ENCODE measurements at places on chromosomes 5 and 9. TPM values are rescaled to one million over a fixed set of nuclear protein-coding genes. Genes with fewer than 3 reads are reported as not detected.

Gene TMEFF1
- total RNA-seq: 19.1 TPM

Gene IFNE
- total RNA-seq: not detected

Gene DNAI1
- total RNA-seq: not detected

Gene CLIC3
- total RNA-seq: not detected

Gene PHF24
- total RNA-seq: 0.11 TPM

Gene BTNL3
- total RNA-seq: not detected

Gene SIGMAR1
- 165 TPM for total RNA-seq

GRCh38 chr5:21792748-21793147, 1060.4 kb downstream of the CDH12 start:
- H3K36me3 ChIP-seq: no peaks in the 10 kb centered on the region
- H3K27ac ChIP-seq: no peak overlapping the region
- no peaks in the 10 kb centered on the region for H3K27me3 ChIP-seq
- DNase-seq: no peak
- no peak overlapping the region for H3K4me3 ChIP-seq

DNA sequence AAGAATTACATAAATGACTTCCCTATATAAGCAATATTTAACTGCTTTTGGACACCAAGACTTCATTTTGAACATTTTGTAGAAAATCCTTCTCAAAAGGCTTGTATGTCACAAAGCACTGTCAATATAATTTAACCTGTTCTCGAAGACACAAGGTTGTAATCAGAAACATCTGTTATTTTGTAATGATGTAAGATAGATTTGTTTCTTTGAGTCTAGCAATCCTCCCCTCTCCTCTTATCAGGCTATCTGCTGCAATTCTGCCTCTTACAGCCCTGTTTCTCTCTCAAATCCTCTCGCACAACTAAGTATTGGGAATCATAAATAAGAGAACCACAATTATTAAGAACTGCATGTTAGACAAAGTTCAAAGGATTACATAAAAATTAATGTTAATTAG, 18.6 kb upstream of the TARS1 start:
- H3K27ac ChIP-seq: no peak overlapping the region
- H3K36me3 ChIP-seq: no peaks in the 10 kb centered on the region
- H3K27me3 ChIP-seq: peaks cover 21% of the 10 kb centered on the region
- H3K4me1 ChIP-seq: no peaks in the 10 kb centered on the region

- H3K27me3 ChIP-seq: no peaks in the 10 kb centered on the region
- H3K4me1 ChIP-seq: no peaks in the 10 kb centered on the region
- no peak overlapping the region for H3K4me3 ChIP-seq
- no peak for DNase-seq
- H3K27ac ChIP-seq: no peak overlapping the region
These were observed 142.0 kb downstream of the HSPA4 start for GRCh38 chr5:133193794-133194193.

GRCh38 chr5:141349917-141350619, at the start of gene PCDHGB1:
PCDHGB1 (plus strand) TSS chr5:141350099; CDS start chr5:141350261, 162 bp downstream.
- peak within 1 kb of the TSS; percentile 12 for H3K27ac ChIP-seq
- DNase-seq: peak; percentile 87
- peak within 1 kb of the TSS; percentile 24 for H3K4me3 ChIP-seq
- no peaks in the 10 kb centered on the region for H3K27me3 ChIP-seq
- H3K36me3 ChIP-seq: no peaks in the 10 kb centered on the region

DNA sequence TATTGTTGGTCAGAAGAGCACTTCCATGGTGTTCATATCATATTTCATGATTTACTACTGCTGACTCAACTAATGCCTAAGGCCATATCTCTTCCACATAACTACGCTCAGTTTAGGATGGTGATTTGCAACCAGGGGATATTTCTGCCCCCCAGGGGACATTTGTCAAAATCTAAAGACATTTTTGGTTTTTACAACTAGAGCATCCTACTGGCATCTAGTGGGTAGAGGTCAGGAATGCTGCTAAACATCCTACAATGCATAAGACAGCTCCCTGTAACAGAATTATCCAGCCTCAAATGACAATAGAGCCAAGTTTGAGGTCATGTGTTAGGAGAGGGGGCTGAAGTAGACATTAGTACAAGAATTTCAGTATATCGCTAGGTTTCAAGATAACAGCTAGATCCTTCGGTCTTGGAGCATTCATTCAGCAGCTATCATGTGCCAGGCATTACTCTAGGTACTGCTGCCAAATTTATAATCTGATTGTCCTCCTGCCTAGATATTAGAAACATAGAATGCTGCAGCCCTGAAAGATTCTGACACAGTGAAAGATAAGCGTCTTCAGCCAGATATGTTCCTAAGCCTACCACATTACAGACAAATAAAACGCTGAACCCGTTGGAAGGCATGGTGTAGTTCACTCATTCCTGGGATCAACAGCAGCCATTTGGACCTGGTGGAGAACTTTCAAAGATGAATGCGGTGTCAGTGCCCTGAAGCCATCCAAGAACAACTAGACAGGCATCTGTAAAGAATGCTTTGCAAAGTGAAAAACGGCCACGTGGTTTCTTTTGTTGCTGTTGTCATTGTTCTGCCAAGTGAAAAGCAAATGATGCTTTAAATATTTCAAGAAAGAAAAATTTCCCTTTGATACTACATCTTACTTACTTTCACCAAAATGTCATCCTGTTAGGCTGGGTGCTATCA, 55.5 kb upstream of the FST start:
- H3K36me3 ChIP-seq: no peaks in the 10 kb centered on the region
- DNase-seq: no peak
- H3K27ac ChIP-seq: no peak overlapping the region

- H3K4me1 ChIP-seq: peaks cover 10% of the 10 kb centered on the region
- no peak overlapping the region for H3K4me3 ChIP-seq
- H3K27me3 ChIP-seq: peaks cover 37% of the 10 kb centered on the region
- no peak overlapping the region for H3K27ac ChIP-seq
These were observed 119.4 kb upstream of the MVB12B start for GRCh38 chr9:126207256-126207655.

DNA sequence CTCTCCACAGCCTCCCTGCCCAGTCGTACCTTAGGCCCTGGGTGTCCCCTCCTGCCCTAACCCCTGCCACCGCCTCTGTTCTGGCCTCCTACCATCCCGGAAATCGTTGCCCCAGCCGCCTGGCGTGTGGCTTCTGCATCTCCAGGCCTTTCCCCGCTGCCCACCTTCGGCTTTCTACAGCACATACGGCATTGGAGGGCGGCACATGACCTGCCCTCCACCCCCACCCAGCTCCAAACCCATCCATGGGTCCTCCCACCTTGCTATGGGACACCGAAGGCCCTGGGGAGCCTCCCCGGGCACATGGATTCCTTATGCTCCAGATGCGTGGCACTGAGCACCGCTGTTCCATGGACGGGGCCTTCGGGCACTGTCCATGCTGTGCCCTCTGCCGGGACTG, 32.0 kb downstream of the FGF18 start:
- H3K4me1 ChIP-seq: no peaks in the 10 kb centered on the region
- no peak for DNase-seq
- H3K4me3 ChIP-seq: no peak overlapping the region
- no peaks in the 10 kb centered on the region for H3K27me3 ChIP-seq
- H3K27ac ChIP-seq: no peak overlapping the region

DNA sequence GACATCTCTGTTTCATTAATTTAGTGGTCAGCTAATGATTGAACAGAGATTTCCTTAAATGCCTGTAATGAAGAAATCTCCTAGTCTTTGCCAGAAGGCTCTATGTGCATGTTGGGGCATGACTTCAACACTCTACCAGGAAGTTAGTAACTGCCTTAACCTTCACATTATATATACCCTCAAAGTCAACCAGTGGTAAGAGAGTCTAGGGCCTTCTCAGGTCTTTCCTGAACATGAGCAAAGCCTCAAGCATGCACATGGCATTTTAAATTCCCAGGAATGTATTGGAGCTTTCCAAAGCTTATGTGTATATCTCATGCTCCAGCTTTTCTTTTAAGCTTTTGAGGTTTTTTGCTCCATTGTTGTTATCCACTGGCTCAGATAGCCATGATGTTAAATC, 388.3 kb downstream of the ARRDC3 start:
- H3K36me3 ChIP-seq: no peaks in the 10 kb centered on the region
- H3K4me3 ChIP-seq: no peak overlapping the region
- no peaks in the 10 kb centered on the region for H3K4me1 ChIP-seq

DNA sequence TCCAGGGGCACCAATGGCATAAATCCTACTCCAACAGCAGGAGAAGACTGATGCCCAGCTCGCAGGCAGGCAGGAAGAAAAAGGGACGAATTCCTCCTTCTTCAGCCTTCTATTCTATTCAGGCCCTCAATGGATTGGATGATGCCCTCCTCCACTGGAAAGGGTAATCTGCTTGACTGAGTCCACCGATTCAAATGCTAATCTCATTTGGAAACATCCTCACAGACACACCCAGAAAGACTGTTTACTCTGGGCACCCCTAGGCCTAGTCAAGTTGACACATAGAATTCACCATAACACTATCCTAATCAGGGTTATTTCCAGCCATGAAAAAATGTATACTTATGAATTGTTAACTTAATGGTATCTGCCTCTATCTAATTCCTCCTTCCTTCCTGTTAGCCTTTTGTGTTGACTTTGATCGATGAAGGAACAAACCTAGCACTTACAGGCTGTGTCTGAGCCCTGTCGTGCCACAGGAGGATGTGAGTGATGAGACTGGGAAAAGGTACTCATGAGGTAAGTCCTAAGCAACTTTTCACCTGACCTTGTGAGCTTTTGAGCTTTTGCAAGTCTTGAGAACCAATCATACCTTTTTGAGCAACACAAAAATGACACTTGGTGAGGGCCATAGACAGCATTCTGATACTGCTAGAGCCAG, 36.5 kb downstream of the FOXD1 start:
- H3K36me3 ChIP-seq: no peaks in the 10 kb centered on the region
- peaks cover 15% of the 10 kb centered on the region for H3K27me3 ChIP-seq
- H3K4me1 ChIP-seq: no peaks in the 10 kb centered on the region
- H3K4me3 ChIP-seq: no peak overlapping the region
- DNase-seq: no peak

DNA sequence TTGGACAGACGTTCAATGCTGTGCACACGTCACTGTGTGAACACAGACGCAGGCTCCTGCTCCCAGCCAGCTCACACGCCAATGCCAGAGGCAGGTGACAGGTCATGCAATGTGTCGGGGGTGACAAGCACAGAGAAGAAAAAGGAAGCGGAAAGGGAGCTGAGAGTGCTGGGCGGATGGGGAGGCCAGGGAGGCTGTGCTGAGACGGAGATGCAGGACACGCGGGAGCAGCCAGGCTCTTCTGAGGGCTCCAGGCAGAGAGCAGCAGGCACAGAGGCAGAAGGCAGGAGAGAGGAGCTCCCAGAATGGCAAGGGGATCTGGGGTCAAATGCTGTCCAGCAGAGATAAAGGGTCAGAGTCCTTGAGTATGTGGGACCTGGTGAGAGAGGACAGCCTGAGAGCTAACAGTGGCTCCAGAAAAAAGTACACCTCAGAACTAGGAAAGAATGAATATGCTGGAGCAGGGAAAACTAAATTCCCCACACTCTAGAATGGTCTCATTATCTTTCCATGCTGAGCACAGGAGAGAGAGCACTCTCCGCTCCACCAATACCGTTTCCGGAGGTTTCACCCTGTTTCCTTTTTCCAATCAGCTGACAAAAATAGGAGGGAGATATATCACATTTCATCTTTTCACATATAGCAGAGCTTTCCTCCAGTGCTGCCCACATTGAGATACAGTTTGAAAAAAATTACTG, 32.8 kb upstream of the NSMF start:
- H3K4me3 ChIP-seq: no peak overlapping the region
- H3K27me3 ChIP-seq: no peaks in the 10 kb centered on the region
- no peaks in the 10 kb centered on the region for H3K4me1 ChIP-seq
- no peaks in the 10 kb centered on the region for H3K36me3 ChIP-seq
- no peak for DNase-seq
- no peak overlapping the region for H3K27ac ChIP-seq

DNA sequence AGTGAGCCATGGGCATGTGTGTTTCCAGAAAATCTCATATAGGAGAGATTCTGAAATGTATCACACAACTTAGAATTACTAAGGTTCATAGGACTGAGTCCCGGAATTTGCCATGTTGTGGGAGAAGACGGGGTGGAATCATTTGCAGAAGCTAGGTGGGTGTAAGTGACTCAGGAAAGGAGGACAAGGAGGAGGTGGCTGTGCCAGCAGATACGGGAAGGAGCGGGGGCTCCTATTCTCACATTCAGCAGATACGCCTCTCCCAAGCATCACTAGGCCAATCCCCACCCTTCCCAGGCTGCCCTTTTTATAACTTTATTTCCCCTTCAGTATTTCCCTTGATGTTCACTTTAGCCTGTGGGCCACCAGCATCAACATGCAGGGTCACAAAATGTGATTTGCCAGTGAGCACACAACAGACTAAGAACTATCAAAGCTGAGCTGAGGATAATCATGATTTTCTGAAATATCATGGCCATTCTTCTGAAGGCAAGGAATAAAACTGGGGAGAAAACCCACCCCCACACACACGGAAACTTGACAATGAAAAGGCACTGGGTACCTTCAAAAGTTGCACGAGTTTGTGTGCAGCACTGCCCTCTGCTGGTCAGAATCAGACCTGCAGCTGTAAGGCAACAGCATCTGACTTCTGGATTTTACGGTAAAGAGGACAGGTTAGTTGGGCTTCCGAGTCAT, 133.2 kb downstream of the MTX3 start:
- H3K36me3 ChIP-seq: no peaks in the 10 kb centered on the region
- H3K4me3 ChIP-seq: no peak overlapping the region
- H3K4me1 ChIP-seq: no peaks in the 10 kb centered on the region
- peaks cover 18% of the 10 kb centered on the region for H3K27me3 ChIP-seq
- peak; percentile 72 for DNase-seq
- no peak overlapping the region for H3K27ac ChIP-seq

- peaks cover 11% of the 10 kb centered on the region for H3K27me3 ChIP-seq
- DNase-seq: peak; percentile 31
- H3K4me3 ChIP-seq: no peak overlapping the region
- peaks cover 6% of the 10 kb centered on the region for H3K4me1 ChIP-seq
These were observed 40.3 kb upstream of the XPA start for GRCh38 chr9:97737429-97737828.

DNA sequence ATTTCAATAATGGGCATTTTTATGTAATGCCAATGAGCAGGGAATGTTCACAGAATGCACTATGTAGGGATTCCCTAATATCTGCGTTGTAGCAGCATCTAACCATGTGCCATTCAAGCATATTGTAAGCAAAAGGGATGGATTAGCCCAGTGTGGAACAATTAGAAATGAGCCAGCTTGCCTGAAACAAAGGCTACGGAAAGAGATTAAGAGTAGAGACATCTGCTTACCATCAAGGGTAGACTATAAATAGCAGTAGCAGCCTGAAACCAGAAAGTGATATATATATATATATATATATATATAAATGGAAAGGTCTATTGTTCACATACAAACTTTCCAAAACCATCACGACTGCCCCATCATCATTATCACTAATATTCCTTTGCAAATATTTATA, 31.9 kb upstream of the CEP120 start:
- H3K36me3 ChIP-seq: no peaks in the 10 kb centered on the region
- peak; percentile 78 for DNase-seq
- no peaks in the 10 kb centered on the region for H3K27me3 ChIP-seq
- H3K4me3 ChIP-seq: no peak overlapping the region
- peaks cover 61% of the 10 kb centered on the region for H3K4me1 ChIP-seq

GRCh38 chr9:72428329-72428728, 63.3 kb upstream of the ZFAND5 start:
- no peak overlapping the region for H3K27ac ChIP-seq
- no peaks in the 10 kb centered on the region for H3K27me3 ChIP-seq
- no peaks in the 10 kb centered on the region for H3K36me3 ChIP-seq
- no peaks in the 10 kb centered on the region for H3K4me1 ChIP-seq
- no peak overlapping the region for H3K4me3 ChIP-seq

Data from A673 (cell line).